ENCODE measurements at places on chromosomes 11 and 22. TPM values are rescaled to one million over a fixed set of nuclear protein-coding genes. Genes with fewer than 3 reads are reported as not detected.

OR4C5 gene
- polyA plus RNA-seq: not detected

PKDREJ gene
- polyA plus RNA-seq: 0.55 TPM

OR52N1 gene
- polyA plus RNA-seq: not detected

UBQLNL gene
- polyA plus RNA-seq: 1.4 TPM

NNMT gene
- polyA plus RNA-seq: 0.48 TPM

HORMAD2 gene
- not detected for polyA plus RNA-seq

OR5B17 gene
- not detected for polyA plus RNA-seq

CD3E gene
- 0.22 TPM for polyA plus RNA-seq

GGT5 gene
- 18.3 TPM for polyA plus RNA-seq

OR8B4 gene
- polyA plus RNA-seq: not detected

GRCh38 chr11:76277298-76278175 lies 71.2 kb upstream of the WNT11 start:
- no peak for DNase-seq

DNA sequence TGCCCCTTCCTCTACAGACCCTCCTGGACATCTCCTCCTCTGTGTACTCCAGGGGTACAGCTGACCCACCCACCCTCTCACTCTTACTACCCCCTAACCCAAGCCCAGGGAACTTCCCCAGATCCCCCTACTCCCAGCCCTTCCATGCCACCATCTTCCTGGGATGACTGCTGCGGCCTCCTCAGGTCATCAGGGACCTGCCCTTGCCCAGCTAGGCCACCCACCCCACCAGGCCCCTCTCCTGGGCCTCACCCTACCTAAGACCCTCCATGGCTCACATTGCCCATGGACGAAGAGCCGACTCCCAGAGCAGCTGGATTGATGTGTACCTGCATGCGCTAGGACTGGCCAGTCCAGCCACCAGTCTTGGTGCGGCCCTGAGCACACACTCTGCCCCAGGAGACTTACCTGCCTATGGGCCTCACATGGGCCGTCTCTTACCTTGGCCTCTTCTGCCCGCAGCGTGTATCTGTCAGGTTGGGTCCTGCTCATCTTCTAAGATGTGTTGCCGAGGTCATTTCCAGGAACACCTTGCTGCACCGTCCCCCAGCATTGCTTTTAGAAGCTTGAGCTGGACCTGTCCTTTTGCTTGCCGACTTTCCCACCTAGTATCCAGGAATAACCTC lies 2.0 kb upstream of the CLDN5 start:
- DNase-seq: no peak

DNA sequence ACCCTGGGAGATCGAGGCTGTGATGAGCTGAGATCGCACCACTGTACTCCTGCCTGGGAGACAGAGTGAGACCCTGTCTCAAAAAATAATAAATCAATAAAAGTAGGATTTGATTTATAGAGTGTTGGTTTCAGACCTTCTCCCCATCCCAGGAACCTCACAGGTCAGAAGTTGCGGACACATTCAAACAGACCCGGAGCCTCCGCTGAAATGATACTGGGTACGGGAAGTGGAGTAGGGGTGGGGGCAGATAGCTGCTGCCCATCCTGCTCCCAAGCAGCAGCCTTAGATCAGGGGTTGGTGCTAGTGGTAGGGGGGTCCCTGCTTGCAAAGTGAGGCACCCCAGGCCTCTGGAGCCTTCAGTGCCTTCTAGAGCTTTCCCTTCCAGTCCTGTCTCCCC lies 7.8 kb downstream of the PRDM11 start:
- no peak for DNase-seq

DNA sequence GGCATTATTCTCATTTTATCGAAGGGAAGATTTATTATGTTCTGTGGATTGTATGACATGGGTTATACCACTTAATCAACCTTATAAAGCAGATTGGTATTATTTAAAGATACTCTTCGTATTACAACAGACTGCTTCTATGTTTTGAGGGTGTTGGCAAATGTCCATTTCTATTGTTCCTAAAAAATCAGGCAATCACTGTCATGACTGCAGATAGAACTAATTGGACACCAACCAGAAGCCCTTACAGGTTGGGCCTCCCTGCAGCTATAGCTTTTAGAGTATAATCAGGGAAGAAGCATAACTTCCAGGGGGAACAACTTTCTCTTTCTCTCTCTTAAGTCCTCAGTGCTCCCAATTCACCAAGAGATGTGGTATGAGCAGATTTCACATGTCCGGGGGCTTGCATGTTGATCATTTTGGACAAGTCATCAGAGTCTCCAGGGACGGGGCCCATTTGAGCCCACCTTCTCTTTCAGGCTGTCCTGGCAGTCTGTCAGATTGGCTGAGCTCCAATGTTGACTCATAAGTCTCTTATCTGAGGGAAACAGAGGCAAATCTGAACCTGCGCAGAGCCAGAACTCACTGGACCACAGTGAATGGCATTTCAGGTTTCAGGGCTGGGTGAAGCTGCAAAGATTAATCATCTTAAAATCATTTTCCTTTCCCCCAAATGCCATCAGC lies 264.0 kb upstream of the CCDC90B start:
- no peak for DNase-seq

GRCh38 chr11:57801183-57801485 lies 39.5 kb downstream of the CTNND1 start:
- DNase-seq: no peak

GRCh38 chr11:27735281-27735680 lies 35.0 kb upstream of the BDNF start:
- DNase-seq: no peak

- DNase-seq: no peak
Measured at GRCh38 chr22:24407278-24407665, 20.1 kb upstream of the ADORA2A start.

DNA sequence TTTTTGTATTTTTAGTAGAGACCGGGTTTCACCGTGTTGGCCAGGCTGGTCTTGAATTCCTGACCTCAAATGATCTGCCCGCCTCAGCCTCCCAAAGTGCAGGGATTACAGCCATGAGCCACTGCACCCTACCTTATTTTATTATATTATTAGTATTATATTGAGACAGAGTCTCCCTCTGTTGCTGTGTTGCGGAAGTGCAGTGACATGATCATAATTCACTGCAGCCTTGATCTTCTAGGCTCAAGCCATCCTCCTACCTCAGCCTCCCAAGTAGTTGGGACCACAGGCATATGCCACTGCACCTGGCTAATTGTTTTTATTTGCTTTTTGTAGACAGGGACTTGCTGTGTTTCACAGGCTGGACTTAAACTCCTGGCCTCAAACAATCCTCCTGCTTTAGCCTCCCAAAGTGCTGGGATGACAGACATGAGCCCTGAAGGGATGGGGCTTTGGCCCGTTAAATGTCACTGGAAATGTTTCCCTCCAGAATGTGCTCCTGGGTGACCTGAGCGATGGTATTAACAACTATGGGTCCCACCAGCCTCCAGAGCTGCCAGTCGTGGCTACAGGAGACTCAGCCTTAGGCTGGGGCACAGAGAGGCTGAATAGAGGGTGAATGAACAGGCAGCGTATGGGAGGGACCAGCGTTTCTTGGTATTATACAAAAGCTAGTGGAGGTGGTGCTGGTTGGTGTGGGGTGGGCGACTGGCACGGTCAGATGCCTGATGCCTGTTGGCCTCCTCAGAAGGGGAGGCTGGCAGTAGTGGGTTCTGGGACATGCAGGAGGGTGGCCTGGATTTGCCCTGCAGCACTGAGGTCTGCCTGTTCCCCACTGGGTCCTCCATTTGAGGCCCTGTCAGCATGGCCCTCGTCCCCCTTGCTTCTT lies 7.3 kb downstream of the TANGO2 start:
- no peak for DNase-seq

GRCh38 chr11:104917271-104918112 lies 19.2 kb upstream of the CASP12 start:
- no peak for DNase-seq

DNA sequence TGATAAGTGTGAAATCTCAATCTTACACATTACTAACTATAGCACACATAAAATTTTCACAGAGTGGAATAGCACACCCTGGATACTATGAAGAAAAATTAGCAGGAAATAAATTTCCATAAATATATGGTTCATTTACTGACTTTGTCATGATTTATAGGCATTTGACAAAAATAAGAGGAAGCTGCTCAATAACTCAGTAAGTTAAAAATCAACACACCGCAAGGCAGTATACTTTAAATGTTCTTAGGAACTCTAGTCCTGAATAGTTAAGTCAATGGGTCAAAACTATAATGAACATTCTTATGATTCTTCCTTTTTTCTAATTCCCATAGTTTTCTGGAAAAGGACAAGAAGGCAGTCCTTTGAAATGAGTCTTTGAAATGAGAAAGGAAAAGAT lies 1557.8 kb upstream of the RAG2 start:
- DNase-seq: no peak

- DNase-seq: no peak
Measured at GRCh38 chr22:21929253-21929652, 23.4 kb downstream of the PPM1F start.

- no peak for DNase-seq
Measured at GRCh38 chr22:43400449-43400848, 11.4 kb upstream of the MPPED1 start.

GRCh38 chr11:106234794-106235193 lies 157.3 kb downstream of the AASDHPPT start:
- no peak for DNase-seq

DNA sequence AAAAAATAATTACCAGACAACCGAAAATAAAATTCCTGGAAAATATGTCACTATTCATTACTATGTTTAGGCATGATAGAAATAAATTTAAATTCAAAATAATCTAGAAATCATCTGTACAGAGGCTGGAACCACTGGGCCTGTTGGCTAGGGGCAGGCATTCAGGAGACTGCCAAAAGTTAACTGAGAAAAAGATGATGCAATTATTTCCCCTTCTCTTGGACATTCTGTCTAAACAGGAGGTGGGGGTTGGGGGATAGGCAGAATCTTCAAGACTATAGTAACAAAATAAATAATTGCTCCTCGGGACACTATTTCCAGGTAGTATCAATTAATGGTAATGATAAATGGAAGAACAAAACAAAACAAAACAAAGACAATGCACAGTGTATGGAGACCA lies 14.1 kb downstream of the BTBD10 start:
- no peak for DNase-seq

GRCh38 chr11:92284558-92284957 lies 59.9 kb downstream of the FAT3 start:
- no peak for DNase-seq

DNA sequence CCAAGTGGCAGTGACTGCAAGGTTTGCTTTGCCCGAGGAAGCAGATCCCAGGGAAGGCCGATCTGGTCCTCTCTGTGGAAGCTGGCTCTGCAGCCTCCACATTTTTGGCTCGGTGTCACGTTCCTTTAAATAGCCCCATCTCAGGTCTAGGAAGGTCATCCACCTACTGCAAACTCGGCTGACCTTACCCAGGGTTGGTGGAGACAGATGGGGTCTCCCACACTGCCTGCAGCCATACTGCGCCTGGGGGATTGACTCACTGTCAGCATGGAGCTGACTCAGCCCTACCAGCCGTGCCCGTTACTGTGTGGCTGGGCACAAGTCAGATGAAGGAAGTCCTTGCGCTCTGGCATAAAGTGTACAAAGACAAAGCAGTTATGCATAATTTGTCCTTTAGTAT lies 16.9 kb downstream of the CDPF1 start:
- DNase-seq: no peak
